ENCODE measurements at places on chromosomes 16 and 17.

DNA sequence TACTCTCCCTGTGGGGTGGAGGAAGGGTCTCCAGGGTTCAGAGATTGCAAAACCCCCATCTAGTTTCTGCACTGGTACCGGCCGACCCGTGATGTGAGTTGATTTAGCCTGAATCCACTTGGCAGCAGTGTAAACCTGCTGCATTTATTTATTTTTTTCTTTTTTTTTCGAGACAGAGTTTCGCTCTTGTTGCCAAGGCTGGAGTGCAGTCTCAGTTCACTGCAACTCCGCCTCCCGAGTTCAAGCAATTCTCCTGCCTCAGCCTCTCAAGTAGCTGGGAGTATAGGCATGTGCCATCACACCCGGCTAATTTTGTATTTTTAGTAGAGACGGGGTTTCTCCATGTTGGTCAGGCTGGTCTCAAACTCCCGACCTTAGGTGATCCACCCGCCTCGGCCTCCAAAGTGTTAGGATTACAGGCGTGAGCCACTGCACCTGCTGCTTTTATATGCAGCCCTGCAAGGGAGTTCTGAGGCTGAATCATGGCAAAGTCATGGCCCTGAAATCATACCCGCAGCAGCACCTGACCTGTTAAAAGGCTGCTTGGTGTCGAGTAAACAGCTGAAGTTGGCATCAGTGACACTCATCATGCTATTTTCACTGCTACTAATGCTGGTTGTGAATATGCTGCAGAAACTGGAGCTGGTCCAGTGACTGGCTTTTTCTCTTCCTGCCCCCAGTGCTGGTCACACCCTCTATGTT is 21.4 kb downstream of the DEXI start:
- no peaks in the 10 kb centered on the region for H3K27me3 ChIP-seq
- peak; percentile 57 for DNase-seq
- H3K27ac ChIP-seq: no peak overlapping the region
- H3K4me3 ChIP-seq: no peak overlapping the region

- H3K36me3 ChIP-seq: no peaks in the 10 kb centered on the region
- DNase-seq: no peak
- no peaks in the 10 kb centered on the region for H3K4me1 ChIP-seq
- H3K4me3 ChIP-seq: no peak overlapping the region
- no peak overlapping the region for H3K27ac ChIP-seq
Measured at GRCh38 chr16:66001432-66001831, 365.1 kb upstream of the CDH5 start.

- no peak for DNase-seq
- H3K36me3 ChIP-seq: no peaks in the 10 kb centered on the region
- no peak overlapping the region for H3K27ac ChIP-seq
- H3K27me3 ChIP-seq: no peaks in the 10 kb centered on the region
- H3K4me1 ChIP-seq: no peaks in the 10 kb centered on the region
Measured at GRCh38 chr17:58572846-58573245, 58.4 kb upstream of the MTMR4 start.

GRCh38 chr16:79500866-79501265 is 99.7 kb downstream of the MAF start:
- no peaks in the 10 kb centered on the region for H3K27me3 ChIP-seq
- H3K36me3 ChIP-seq: no peaks in the 10 kb centered on the region
- DNase-seq: no peak
- peaks cover 4% of the 10 kb centered on the region for H3K4me1 ChIP-seq
- H3K4me3 ChIP-seq: no peak overlapping the region

DNA sequence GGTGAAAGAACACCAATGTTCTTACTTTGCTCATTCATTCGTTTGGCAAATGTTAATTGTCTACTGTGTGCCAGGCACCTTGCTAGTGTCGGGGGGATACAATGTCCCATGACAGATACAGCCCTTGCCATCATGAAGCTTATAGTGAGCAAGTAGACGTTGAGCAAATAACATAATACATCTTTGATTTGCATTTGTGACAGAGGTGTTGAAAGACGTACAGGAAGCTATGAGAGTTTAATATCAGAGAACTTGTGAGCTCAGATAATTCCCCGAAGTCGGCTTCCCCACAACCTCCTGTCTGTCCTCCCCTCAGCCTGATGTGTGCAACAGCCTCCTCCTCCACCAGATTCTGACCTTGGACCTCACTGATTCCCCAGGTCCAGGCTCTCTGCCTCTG is 138.0 kb upstream of the SDK2 start:
- no peak overlapping the region for H3K27ac ChIP-seq
- no peaks in the 10 kb centered on the region for H3K4me1 ChIP-seq
- H3K4me3 ChIP-seq: no peak overlapping the region
- H3K27me3 ChIP-seq: peaks cover 9% of the 10 kb centered on the region

DNA sequence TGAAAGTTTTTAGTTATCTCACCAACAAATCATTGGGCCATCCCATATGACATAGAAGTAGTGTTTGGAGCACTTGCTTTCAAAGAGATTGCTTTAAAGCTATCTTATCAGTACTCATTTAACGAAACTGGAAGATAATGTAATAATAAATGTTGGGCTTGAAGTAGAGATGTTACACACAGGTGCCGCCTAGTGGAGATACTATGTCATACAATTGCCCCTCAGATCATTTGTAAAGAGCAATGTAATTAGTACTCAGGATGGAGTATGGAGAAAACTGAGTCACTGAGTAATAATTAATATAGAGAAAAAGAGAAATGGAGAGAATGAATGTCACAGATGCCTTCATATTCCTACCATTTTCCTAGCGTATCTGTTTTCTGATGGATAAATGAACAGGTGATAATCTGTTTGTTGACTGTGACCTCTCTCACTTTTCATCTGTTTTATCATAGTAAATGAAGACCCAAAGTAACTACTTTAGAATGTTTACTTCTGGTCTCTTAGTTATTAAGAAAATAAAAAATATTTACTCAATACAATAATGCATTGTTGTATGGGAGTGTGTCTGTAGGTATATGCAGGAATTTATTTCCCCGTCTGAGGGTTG is 80.4 kb downstream of the EFCAB5 start:
- no peak overlapping the region for H3K4me3 ChIP-seq
- H3K4me1 ChIP-seq: no peaks in the 10 kb centered on the region
- no peak overlapping the region for H3K27ac ChIP-seq
- peaks cover 8% of the 10 kb centered on the region for H3K27me3 ChIP-seq
- H3K36me3 ChIP-seq: no peaks in the 10 kb centered on the region

GRCh38 chr17:68384941-68385340 is 72.4 kb downstream of the WIPI1 start:
- H3K4me1 ChIP-seq: no peaks in the 10 kb centered on the region
- H3K36me3 ChIP-seq: no peaks in the 10 kb centered on the region
- no peak overlapping the region for H3K27ac ChIP-seq
- DNase-seq: peak; percentile 50

- peaks cover 36% of the 10 kb centered on the region for H3K4me1 ChIP-seq
- H3K36me3 ChIP-seq: peaks cover 20% of the 10 kb centered on the region
- DNase-seq: no peak
- H3K4me3 ChIP-seq: no peak overlapping the region
Measured at GRCh38 chr17:8160224-8160577, 2.5 kb downstream of the VAMP2 start.

- H3K4me3 ChIP-seq: no peak overlapping the region
- H3K36me3 ChIP-seq: no peaks in the 10 kb centered on the region
- DNase-seq: peak; percentile 16
- H3K27ac ChIP-seq: no peak overlapping the region
- peaks cover 14% of the 10 kb centered on the region for H3K4me1 ChIP-seq
Measured at GRCh38 chr17:19249681-19250080, 12.5 kb downstream of the EPN2 start.

DNA sequence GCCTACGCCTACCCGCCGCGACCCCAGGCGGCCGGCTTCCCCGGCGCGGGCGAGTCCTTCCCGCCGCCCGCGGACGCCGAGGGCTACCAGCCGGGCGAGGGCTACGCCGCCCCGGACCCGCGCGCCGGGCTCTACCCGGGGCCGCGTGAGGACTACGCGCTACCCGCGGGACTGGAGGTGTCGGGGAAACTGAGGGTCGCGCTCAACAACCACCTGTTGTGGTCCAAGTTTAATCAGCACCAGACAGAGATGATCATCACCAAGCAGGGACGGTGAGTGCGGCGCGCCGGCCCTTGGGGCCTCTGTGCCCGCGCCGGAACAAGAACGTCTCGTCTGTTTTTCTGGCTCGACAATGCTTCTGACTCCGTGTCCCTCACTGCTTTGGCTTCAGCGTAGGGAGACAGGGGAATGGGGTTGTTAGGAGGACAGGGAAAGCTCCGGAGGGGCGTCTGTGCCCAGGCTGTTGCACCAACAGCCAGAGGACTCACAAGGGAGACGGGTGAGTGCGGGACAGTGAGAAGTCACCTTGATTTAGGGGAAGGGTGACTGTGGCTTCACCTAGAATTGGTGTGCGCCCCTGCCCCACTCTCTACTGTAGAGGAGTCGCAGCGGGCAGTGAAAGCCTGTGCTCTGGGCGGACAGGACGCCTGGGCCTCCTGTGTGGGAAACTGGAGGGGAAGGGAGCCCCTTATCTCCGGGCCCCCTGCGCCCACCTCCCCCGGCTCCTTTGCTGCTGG is 806 bp downstream of the TBX21 start:
- H3K27ac ChIP-seq: no peak overlapping the region
- no peaks in the 10 kb centered on the region for H3K4me1 ChIP-seq
- H3K36me3 ChIP-seq: no peaks in the 10 kb centered on the region
- peaks cover 34% of the 10 kb centered on the region for H3K27me3 ChIP-seq

DNA sequence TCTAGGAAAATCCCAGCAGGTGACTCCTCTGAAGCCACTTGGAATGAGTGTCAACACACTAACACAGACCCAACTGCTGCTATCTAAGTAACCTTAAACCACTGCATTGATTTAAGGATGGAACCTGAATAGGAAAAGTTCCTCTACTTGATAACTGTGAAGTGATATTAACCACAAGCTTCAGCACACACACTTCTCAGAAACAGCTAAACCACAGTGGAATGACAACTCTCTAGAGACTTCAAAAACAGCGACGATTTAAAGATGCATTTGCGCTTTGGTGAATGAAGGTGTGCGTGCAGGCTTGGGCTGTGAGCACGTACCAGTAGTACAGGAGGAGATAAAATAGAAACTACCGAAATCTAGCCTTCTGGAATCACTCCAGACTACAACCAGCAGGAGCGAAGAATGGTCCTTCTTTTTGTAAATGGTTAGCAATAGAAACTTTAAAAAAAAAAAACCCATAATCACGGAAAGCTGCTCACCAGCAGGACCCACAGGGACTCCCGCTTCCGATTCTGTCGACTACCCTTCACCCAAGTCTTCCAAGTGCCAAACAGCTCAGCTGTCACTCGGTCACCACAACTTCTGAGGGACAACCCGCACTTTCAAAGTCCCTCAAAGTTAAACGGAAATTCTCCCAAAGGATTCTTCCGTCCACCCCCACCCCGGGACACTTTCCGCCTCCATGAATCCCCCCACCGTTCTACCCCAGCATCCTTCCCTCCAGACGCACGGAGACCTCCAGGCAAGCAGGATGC is 137.7 kb upstream of the CORO6 start:
- H3K27me3 ChIP-seq: no peaks in the 10 kb centered on the region
- no peak for DNase-seq
- H3K27ac ChIP-seq: peak overlapping the region; percentile 87
- H3K4me3 ChIP-seq: peak overlapping the region; percentile 81

GRCh38 chr17:79420318-79421243 is 190.3 kb downstream of the RBFOX3 start:
- peaks cover 11% of the 10 kb centered on the region for H3K27me3 ChIP-seq
- no peak for DNase-seq
- no peaks in the 10 kb centered on the region for H3K4me1 ChIP-seq
- no peak overlapping the region for H3K27ac ChIP-seq

DNA sequence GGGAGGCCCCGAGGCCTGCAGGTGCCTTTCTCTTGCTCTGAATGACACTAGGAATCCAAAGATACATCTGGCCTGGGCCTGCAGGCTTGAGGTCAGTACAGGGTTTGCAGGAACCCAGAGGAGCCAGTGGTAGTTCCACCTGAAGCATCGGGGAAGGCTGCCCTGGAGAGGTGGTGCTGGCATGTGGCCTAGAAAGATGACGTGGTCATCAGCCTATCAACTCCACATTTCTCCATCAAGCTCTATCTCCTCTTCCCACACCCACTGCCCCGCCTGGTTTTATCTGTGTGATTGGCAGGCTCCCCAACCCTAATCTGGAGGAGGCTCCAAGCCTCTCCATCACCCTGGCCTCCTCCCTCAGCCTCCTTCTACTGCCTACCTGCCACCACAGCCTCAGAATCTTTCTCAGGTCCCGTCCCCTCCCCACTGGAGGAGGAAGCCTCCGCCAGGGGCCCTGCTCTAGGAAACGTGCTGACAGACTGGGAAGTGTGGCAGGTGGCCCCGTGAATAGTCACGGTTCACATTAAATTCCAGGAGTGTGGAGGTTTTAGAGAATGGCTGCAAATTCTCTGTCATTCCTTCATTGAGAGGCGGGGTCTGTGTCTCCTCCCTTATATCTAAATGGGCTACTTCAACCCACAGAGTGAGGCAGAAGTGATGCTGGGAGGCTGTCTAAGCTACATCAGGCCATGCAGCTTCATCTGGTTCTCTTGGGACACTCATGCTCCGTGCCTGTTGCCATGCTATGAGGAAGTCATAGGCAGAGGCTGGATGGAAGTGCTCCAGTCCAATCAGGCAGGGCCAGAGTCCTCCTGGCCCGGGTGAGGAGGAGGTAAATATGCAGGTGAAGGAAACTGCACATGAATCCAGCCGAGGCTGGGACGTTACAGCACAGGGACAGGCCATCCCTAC is 11.4 kb upstream of the MAP2K3 start:
- H3K27me3 ChIP-seq: no peaks in the 10 kb centered on the region
- H3K4me1 ChIP-seq: peaks cover 12% of the 10 kb centered on the region
- no peak for DNase-seq
- no peaks in the 10 kb centered on the region for H3K36me3 ChIP-seq
- no peak overlapping the region for H3K4me3 ChIP-seq

DNA sequence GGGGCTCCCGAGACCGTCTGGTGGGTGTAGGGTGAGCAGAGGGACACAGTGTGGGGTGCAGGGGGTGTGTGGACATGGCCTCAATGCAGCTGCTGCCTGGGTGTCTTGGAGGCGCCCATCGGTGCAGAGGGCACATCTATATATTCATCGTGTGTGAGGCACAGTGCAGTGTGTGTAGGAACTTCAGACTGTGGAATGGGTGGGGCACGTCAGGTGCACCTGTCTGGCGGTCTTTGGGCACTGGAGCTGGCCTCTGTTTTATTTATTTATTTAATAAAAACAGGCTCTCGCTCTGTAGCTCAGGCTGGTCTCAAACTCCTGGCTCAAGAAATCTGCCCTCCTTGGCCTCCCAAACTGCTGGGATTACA is 16.8 kb downstream of the LASP1 start:
- H3K27me3 ChIP-seq: no peaks in the 10 kb centered on the region
- no peak overlapping the region for H3K27ac ChIP-seq
- H3K4me3 ChIP-seq: no peak overlapping the region
- no peaks in the 10 kb centered on the region for H3K36me3 ChIP-seq

- DNase-seq: no peak
- H3K4me1 ChIP-seq: no peaks in the 10 kb centered on the region
- no peak overlapping the region for H3K4me3 ChIP-seq
- H3K36me3 ChIP-seq: no peaks in the 10 kb centered on the region
Measured at GRCh38 chr17:57405491-57406072, 149.3 kb downstream of the MSI2 start.

DNA sequence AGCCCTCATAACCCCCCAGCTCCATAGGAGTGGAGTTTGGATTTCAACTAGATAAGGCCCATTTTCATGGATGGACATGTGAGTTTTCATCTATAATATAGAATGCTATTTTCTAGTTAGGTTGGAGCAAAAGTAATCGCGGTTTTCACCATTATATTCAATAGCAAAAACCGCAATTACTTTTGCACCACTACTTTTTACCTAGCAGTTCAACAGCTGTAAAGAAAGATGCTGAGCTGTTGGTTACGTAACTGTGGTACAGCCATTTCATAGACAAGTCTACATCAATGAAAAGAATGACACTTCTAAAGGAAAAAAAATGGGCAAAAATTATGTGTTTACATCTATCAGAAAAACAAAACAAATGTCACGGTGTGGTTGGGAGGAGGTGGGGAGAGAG is 507.7 kb downstream of the MAF start:
- no peaks in the 10 kb centered on the region for H3K27me3 ChIP-seq
- DNase-seq: no peak
- no peak overlapping the region for H3K27ac ChIP-seq
- H3K4me1 ChIP-seq: no peaks in the 10 kb centered on the region
- no peaks in the 10 kb centered on the region for H3K36me3 ChIP-seq
- no peak overlapping the region for H3K4me3 ChIP-seq

All from adrenal gland (tissue), 19 donors.